ENCODE measurements at places on chromosomes 1 and 21.

- DNase-seq, result peak; percentile 21
Measured at GRCh38 chr1:100794748-100795645, 75.5 kb downstream of the VCAM1 start.

DNA sequence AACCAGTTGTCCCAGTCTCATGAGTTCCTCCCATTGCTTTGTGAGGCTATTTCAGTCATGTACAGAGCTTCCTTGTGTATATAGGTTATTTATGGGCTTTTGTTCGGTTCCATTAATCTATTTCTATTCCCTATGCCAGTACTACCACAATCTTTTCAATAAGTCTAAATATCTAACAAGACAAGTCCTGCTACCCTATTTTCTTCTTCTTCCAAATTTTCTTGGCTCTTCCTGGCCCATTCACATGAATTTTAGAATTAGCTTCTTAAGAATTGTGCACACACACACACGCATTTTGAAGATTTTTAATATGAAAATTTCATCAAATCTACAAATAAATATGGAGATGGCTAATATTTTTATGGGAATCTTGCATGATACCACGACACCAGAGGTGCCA is 33.8 kb upstream of the ATF3 start:
- DNase-seq, result no peak

- DNase-seq, result no peak
Measured at GRCh38 chr1:41495210-41495948, 10.9 kb upstream of the EDN2 start.

GRCh38 chr1:76105372-76105771 is 30.8 kb downstream of the ST6GALNAC3 start:
- no peak for DNase-seq

DNA sequence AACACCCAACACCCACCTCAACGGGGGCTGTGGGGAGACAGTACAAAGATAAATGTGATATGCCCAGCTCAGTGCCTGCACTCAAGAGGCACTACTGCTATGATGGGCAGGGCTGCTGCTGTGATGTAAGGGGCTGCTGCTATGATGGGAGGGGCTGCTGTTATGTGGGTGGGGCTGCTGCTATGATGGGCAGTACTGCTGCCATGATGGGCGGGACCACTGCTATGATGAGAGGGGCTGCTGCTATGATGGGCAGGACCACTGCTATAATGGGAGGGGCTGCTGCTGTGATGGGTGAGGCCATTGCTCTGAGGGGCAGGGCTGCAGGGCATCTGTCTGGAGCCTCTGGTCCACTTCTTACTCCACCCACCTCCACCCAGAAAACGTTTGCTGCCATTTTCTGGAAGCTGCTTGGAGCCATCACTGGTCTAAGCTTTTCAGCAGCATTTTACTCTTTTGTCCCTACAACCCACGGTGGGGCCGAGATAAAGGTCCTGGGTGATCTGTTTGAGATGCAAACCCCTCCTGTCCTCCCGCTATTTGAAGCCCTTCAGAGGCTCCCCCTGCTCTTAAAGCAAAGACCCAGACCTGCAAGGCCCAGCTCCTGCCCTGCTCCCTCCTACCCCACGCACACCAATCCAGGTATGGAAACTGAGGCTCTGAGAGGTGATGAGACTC is 656.9 kb downstream of the PTPRU start:
- DNase-seq, result no peak

DNA sequence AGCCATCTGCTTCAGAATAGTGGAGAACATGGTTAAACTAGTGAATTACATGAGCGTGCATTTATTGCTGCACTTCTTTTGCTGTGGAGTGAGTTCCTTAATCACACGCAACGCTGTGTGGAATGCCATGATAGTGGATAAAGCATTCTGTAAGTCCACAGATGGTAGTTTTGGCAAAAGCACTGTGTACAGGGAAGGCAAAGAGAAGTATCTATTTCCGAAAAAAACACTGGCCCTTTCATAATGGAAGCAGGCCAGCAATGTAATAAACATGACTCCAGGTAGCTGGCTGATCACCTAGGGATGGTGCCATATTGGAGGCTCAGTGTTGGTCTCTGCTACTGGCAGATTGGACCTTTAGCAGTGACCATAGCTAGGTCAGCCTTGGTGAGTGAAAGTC is 67.6 kb downstream of the FH start:
- DNase-seq, result no peak
